Transverse colon (tissue), 4 donors: ENCODE measurements at places on chromosomes 2 and 18. TPM values are rescaled to one million over a fixed set of nuclear protein-coding genes. Genes with fewer than 3 reads are reported as not detected.

DNA sequence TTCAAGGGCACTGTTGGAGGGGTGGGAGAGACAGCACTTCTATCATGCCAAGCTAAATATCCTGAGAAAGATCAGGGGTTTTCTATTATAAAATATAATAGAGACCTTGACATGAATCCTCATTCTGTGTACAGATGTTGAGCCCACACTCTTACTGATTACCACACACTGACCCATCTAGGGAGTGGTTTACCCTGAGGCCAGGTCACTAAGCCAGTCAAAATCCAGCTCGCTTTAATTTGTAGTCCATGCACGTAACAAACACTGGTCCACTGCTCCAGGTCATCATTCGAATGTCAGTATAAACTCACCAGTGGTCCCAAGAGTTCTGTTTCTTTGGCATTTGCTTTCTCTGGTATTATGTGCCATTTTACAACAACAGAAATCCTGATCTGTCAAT lies 96.4 kb downstream of the SLC8A1 start:
- no peak for DNase-seq

GRCh38 chr2:174841936-174842335 lies 77.7 kb upstream of the CHRNA1 start:
- DNase-seq = no peak

Gene HAAO
- total RNA-seq = 4.0 TPM

Gene CAPN14
- 0.14 TPM for total RNA-seq
